ENCODE measurements at places on chromosomes 2 and 18.
A peak's percentile ranks its signal among the peaks of the same experiment; 100 is the strongest.

DNA sequence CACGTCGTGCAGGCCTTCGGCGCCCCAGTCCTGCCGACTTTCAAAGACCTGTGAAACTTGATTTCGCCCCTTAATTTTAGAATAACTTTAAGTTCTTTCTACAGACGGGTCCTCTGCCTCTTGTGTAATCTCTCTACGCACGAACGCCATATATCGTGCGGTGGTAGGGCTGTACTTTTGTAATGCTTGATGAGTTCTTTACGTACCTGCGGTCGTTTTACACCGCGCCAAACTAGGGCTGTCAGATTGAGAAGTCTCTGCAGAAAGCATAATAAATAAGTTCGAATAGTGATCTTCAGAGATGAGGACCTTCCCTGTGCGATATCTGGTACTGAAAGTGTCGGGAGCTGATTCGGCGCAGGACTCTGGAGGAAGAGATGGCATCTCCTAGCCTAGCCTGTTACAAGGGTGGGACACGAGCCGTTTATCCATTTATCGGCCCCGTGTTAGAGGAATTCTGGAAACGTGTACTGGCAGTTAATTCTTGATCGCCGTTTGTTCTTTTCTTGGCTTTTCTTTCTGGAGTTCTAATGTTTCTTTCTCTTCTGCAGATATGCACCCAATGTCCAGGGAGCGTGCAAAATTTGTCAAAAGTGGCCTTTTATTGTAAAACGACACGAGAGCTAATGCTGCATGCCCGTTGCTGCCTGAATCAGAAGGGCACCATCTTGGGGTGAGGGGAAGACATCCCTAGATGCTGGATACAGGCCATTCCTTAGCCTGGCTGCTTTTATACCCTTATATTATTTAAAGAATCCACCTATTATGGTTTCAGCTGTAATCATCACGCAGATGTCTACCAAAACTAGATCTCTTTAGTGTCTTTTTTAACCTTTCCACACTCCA lies 781 bp upstream of the SLC5A6 start:
- DNase-seq: peak; percentile 62

DNA sequence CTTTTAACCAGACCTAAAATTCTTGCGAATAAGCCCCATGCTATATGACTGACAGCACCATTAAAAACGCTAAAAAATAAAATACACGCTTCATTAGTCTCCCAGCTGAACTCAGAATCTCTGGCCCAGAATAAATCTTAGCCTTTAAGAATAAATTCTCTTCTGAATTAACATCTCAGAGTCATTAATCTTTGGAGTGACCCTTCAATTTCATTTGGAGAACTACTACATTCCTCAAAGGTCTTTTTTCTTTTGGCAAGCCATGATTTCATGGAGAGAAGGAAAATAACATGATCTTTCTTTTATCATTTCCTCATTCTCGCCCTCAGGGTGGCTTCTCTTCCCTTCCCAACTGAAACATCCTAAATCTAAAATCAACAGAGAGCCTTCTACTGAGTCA lies 259.0 kb downstream of the AFF3 start:
- no peak for DNase-seq

DNA sequence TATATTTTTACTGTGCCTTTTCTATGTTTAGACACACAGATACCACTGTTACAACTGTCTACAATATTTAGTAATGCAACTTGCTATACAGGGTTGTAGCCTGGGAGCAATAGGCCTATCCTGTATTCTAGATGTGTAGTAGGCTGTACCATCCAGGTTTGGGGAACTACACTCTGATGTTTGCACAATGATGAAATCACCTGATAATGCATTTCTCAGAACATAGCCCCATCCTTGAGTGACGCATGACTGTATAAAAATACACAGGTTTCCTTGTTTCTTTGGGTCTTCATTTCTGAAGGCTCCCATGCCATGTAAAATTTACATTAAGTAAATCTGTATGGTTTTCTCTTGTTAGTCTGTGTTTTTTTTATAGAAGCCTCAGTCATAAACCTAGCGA lies 270.9 kb upstream of the SKOR2 start:
- no peak for DNase-seq

- no peak for DNase-seq
Measured at GRCh38 chr2:23410596-23410995, 25.6 kb downstream of the KLHL29 start.
